ENCODE measurements at places on chromosomes 16 and 17.

- DNase-seq = no peak
These were observed 8.5 kb upstream of the ITGAL start for GRCh38 chr16:30464078-30464477.

DNA sequence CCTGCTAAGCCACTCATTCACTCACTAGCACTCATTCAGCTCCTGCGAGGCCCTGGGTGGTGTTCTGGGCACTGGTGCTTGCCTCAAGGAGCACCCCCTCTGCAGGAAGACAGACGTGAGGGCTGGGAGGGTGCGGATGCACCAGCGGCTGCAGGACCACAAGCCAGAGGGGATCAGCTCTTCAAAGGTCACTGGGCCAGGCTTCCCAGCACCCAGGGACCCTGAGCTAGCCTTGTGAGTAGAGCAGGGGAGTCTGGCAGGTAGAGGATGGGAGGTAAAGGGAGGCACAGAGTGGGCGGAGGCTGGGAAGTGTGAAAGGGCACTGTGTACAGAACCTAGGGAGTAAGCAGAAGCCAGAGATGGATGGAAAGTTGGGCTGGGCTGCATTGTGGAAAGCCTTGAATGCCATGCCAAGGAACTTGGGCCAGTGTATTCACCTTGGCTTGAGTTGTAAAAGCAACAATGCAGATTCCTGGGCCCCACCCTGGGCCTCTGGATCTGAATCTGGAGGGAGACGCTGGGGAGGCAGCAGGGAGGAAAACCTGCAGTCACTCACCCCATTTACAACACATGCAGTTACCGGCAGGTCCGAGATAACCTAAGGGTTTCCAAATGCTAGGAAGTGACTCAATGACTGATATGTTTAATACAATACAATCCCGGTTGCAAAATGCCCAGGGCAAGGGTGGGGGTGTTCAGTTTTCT lies 1.7 kb downstream of the IL4R start:
- DNase-seq = peak; percentile 53

- peak; percentile 30 for DNase-seq
These were observed 38.8 kb downstream of the ERN1 start for GRCh38 chr17:64091116-64091515.

DNA sequence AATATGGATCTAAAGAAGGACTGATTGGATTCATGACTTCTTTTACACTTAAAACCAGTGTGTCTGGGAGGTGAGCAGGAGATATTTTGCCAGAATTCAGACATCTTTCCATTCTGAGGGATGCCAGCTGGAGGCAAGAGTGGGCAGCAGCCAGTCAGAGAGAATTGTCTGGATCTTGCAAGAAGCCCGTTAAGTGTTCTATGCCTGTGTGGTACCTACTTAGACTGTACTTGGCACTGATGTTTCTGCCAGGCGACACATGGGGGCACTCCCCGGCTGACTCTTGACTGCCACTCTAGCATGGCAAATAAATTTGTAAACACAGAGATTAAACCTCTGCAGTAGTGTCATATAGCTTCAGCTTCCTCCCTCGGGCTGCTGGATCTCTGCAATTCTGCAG lies 247.7 kb downstream of the UTP18 start:
- no peak for DNase-seq

DNA sequence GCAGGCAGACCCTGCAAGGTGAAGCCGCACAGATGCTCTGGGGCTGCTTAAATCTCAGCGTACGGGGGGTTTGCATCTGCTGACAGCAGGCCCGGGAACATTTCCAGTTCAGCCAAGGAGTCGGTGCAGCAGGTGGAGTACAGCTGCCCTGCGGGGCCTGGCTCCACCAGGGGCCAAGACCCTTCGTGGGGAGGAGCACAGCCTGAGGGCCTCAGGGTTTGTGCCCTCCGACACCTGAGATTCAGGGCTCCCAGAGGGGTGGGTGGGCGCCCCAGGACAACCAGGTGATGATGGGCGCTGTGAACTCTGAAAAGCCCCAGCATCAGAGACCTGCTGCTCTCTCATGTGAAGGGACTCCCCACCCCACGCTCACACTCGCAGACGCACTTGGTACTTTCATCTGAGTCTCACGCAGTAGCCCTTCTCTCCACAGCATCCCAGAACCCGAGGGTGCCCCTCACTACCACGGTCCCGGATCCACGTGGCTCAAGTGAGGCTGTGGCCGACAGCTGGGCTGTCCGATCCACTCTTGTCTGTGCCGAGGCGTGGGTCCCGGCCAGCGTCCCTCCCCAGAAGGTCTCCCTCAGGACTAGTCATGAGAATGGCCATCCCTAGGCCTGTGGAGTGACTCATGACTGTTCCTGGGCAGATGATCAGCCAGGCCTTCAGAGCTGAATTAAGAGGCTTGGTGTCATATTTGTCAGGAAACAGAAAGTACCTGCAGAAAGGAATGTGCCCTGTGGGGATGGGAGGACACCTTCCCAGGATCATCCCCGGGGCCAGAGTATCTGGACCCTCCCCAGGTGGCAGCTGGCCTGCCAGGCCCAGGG lies 29.6 kb downstream of the ACSF3 start:
- no peak for DNase-seq

DNA sequence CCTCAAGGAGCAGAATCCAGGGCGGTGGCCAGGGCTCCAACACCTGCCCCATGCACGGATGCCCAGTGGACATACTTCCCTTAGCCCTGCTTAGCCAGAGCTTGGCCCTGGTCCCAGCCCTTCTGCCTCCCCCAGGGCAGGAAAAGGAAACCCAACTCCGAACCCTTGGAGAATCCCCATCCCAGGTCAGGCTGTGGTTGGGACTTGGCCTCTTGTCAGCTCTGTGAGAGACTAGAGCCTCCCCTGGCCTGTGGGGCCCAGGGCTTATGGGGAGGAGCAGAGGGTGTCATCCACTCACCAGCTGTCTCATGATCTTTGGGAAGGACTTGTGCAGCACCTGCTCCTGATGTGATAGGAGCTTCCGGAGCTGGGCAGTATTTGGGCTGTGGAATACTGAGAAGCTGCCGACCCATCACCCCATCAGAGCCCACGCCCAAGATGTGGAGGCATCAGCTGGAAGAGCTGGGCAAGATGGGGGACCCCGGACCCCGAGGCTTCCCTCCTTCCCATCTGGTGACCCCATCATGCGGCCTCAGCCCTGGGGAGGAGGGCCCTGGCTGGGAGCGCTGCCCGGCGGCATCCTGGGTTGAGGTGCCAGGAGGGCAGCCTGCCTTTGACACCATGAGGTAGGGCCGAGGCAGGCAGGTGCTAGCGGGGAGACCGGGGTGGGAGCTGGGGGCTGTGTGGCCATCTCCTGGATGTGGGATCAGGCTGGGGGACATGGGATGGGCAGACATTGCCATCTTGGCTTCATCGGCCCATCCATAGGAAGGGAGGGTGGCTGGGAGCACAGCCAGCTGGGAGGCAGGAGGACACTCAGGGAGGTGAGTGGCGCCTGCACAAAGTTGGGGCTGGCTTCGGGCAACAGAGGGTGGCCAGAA lies 45.1 kb downstream of the TNFRSF13B start:
- no peak for DNase-seq

DNA sequence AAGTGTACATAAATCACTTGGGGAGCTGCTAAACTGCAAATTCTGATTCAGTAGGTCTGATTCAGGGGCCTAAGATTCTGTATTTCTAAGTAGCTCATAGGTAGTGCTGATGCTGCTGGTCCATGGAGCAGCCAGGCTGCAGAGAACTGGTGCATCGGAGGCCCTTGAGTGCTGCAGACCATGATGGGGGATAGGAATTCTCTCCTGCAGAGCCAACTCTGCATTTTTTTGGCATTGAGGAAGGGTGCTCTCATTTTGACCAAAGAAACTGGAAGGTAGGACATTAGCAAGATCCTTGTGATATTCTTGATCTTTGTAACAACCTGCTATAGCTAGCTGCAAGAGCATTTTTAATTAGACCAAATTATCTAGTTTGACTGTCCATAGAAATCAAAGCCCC lies 4.7 kb downstream of the HOXB2 start:
- no peak for DNase-seq

- DNase-seq = no peak
These were observed 4.9 kb upstream of the PHAF1 start for GRCh38 chr16:67104845-67105244.

DNA sequence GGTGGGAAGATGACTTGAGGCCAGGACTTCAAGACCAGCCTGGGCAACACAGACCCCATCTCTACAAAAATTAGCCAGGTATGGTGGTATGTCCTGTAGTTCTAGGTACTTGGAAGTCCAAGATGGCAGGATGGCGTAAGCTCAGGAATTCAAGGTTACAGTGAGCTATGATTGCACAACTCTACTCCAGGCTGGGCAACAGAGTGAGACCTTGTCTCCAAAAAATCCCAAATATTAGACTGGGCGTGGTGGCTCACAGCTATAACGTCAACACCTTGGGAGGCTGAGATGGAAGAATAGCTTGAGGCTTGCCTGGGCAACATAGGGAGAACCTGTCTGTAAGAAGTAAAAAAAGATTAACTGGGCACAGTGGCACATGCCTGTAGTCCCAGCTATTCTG lies 30.8 kb downstream of the SUZ12 start:
- DNase-seq = no peak

DNA sequence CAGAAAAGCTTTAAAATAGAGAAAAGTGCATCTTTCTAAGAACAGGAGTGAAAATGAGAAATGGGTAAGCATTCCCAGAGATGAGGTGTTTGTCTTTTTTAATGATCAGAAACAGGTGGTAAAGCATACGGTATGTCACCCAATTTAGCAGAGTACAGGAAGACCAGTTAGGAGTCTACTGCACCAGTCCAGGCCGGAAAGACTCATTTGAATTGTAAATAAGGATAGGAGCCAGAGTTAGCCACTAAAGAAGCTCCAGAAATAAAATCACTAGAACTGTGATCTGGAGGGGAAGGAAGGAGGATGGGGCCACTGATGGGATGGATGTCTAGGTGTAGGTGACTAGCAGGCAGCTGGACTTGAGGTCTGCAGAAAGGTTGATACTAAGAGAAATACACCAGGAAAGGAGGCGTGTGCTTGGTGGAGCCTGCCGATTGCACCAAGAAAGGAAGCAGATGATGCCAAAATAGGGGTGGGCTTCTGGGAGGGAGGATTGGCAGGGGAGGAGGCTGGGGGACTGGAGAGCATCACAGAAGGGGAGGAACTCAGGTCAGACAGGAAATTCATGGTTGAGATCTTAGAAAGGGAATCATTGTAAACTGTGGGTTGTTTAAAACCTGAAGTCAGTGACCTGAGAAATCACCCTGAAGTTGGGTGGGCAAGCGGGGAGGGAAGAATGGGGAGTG lies 8.1 kb upstream of the NAT9 start:
- DNase-seq = no peak

- DNase-seq = no peak
These were observed 129.5 kb upstream of the SDK2 start for GRCh38 chr17:73773702-73774101.

GRCh38 chr16:81136390-81137335 lies 40.5 kb upstream of the GCSH start:
- no peak for DNase-seq

DNA sequence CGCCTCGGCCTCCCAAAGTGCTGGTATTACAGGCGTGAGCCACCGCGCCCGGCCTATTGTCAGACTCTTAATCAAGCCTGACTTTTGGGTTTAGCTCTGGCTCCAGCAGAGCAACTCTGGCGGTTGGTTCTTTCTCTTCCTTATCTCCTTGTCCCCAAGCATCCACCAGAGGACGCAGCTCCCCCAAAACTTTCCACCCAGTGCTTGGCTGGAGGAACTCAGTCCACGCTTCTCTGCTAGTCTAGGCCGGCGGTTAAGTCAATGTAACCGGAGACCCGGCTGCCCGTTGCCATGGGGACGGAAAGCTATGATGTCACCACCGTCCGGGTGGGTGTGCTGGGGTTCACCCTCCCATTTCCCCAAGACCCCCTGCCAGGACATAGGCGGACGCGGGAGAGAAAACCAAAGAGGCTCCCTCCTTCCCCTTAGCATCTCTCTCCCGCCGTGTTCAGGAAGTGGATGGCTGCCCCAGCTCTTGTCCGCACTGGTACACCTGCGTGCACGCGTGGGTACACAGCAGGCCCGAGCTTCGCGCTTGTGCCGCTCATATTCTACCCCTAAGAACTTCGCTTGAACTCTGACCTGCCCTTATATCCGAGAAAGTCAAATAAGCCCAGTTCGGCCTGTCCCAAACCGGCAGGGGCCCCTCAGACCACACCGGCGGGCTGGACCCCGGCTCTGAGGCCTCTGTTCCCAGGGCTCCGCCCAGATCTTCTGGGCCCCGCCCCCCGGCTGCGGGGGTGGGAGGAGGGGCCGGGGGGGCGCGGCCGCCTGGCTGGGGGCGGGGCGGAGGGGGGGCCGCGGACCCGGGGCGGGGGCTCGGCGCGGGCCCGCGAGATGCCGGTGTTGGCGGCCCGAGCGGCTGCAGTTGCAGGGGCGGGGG lies at the start of gene RND2:
TSS of gene RND2 (plus strand) at position 825 of the 883 bp plus-strand sequence. CDS start 117 bp downstream, outside the sequence.
- peak; percentile 88 for DNase-seq

DNA sequence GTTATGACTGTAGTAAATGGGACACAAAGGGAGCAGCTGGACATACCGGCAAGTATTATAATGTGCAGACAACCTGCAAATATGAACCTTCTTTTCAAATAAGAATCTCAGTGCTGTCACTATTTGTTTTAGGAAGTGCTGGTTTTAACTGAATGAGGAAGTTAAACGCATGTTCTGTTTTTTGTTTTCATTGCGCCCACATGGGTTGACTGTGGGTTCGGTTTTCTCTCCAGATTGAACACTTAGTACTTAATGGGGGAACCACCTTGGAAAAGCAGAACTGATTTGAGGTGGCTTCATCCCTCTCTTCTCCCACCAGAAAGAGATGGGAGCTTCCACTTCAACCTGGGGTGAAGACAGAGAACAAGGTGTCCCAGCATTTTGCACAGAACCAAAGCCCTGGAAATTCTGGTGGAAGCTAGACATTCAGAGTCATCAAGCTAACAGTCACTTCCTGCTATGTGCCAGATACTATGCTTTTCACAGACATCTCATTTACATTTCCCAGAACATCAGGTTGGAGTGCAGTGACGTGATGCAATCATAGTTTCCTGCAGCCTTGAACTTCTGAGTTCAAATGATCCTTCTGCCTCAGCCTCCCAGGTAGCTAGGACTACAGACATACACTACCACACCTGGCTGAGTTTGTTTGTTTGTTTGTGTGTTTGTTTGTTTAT lies 149.8 kb downstream of the CDH13 start:
- no peak for DNase-seq

DNA sequence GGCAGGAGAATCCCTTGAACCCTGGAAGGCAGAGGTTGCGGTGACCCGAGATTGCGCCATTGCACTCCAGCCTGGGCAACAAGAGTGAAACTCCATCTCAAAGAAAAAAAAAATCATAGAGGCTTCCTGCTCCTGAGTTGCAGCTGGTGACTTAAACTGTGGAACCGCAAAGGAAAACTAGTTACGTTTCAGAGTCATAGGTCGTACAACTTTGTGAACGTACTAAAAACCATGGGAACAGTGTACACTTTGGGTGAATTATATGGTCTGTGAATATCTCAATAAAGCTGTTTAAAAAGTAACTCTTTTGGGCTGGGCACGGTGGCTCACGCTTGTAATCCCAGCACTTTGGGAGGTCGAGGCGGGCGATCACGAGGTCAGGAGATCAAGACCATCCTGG lies 23.6 kb downstream of the SLC5A10 start:
- no peak for DNase-seq

- DNase-seq = no peak
These were observed 2.5 kb downstream of the UBE2I start for GRCh38 chr16:1311738-1312466.
